ENCODE measurements at places on chromosomes 7 and 10.

DNA sequence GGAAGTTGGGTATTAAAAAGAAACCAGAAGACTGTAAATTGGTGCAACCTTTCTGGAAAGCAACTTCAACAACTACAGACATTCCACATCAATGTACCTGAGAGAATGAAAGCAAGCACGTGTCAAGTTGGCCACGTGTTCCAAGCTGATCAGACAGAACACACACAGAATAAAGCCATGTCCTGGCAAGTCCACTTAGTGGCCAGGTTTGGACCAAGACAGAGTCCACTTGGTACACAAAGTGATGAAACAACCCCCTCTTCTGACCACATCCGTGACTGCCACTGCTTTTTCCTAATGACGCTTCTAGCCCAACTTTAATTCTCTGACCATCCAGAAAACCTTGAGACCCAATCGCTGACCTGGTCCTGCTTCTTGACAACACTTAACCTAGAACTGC is 109.4 kb downstream of the ABLIM1 start:
- DNase-seq: peak; percentile 41

DNA sequence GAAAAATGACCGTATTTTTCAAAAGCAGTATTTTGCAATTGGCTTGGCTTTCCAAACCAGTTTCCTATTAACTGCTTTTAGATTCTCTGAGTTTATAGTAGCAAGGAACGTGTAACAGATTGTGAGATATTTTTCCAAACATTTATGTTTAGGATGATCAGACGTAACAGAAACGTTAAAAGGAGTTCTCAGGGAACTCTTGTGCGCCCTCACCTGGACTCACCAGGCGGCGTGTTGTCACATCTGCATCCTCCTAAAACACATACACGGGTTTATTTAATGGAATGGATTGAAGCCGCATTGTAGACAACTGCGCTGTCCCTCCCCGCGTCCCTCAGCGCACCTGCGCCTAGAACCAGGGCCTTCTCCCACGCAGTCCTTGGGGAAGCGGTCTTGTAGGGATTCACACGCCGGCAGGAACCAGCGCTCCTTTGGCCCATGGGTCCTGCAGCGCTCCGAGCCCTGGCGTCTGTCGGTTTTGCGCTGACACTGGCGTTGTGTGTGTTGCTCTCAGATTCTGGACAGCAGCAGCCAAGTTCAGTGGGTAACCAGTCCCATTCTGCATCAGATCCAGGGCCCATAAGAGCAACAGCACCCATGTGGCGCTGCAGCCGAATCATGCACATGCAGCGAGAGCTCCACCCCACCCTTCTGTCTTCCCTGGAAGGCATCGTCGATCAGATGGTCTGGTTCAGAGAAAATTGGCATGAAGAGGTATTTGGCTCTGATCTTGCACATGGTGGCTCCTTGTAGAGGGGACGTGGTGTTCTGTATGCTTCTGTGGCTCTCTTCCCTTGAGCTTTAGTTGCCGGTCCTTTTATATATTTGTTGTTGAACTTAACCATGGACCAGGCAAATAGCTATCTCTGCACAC is 114.9 kb downstream of the TRRAP start:
- no peak for DNase-seq

- no peak for DNase-seq
These were observed 151.9 kb downstream of the NEURL1 start for GRCh38 chr10:103645141-103646054.

GRCh38 chr7:118175740-118176139 is 8.2 kb upstream of the LSM8 start:
- DNase-seq: no peak

DNA sequence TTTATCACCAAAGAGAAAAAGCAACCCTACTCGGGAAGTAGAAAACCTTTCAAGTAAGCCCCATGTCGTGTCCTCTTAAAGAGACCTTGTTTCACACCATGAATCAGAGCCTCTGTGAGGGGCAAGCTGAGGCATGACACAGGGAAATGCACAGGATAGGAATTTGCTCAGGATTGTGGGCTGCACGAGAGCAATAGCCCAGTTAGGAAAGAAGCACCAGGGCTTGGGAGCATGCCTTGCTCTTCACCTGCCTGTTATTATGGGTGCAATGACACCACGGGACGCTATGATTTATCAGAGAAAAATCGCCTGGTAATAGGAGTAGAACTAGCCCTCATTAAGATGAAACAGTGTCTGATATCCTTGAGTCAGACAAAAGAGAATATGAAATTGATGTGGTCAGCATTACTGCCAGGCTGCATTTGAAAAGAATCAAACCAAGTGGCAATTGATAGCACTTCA is 562.9 kb upstream of the NRP1 start:
- peak; percentile 68 for DNase-seq

GRCh38 chr10:95782318-95782717 is 26.4 kb downstream of the ENTPD1 start:
- no peak for DNase-seq

- no peak for DNase-seq
These were observed 23.6 kb downstream of the DAGLB start for GRCh38 chr7:6423942-6424701.

DNA sequence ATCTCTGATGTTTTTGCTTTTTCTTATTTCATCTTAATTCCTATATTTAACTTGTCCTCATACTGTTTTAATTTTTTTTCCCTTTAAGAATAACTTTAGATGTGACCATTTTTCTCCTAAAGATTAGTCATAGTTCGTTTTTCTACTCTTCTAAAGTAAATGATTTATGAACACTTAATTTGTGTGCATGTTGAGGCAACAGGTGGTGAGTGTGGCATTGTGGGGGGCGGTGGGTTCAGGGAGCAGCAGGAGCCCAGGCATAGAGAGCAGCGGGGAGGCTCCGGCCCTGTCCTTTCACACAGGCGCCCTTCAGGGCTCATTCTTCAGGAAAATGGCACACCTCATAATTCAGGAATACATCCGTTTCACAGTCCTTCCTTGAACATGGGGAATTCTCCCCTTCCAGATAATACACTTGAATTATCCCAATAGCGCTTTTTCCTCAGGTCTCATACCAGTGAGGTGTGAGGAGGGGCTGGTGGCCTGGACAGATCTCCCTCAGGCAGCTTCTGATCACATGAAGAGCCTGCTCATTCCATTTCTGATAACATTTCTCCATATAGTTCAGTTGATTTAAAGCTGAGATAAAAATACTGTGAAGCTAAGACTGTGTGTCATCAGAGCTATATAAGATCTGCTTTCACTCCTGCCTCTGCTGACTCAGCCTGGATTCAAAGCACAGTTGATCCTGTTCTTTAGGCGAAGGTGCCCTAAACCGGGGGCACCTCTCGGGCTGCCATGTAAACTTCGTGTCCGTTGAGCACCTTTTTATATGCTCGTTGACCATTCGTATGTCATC is 40.2 kb downstream of the CUL1 start:
- DNase-seq: no peak

DNA sequence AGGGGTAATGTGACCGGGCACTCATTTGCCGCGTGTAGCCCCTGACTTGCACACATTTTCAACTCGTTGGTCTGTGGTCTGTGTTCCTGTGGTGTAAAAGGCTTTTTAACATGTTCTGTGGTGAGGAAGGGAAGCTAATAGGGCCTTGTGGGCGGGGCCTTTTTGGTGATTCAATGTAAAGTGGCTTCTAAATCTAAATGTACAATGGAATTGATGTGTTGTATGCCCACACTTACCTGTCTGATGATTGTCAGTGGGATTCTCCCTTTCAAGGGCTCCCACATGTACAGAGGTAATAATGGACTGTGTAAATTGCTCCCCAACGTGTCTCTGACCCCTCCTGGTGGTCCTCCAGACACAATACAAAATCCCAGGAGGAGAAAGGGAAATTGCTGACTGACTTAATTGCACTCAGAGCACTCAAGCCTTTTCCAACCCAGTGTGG is 43.1 kb upstream of the GATAD1 start:
- peak; percentile 47 for DNase-seq
